GM04503 (cell line): ENCODE measurements at places on chromosomes 7 and 10.

DNA sequence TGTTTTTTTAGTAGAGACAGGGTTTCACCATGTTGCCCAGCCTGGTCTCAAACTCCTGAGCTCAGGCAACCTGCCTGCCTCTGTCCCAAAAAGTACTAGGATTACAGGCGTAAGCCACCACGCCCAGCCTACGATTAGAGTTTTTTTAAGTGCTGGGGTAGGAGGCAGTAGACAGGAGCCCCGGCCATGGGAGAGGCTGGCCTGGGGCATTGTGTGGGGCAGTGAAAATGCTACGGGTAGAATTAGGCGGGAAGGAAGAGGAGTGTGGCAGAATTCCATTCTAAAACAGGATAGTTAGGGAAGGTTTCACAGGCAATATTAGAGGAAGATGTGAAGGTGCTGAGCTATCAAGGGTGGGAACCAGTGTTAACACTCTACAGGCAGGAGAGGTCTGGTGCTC, 31.3 kb upstream of the FXYD4 start:
- no peak for DNase-seq

DNA sequence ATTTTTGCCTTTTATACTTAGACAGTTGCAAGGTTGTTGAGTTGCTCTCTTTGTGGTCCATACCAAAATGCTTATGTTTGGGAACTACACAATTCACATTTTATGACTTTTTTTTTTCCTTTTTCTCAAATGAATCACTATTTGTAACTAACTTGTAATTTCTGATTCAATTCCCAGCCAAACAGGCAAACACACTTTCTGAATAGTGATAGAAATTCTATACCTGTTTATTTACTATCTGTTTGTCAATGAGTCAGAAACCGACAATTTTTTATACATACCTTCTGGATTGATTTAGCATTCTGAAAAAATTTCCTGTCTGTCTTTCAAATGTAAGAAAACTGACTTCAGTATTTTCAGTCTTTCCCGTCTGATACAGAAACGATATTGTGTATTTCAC, 69.1 kb downstream of the MBL2 start:
- no peak for DNase-seq

DNA sequence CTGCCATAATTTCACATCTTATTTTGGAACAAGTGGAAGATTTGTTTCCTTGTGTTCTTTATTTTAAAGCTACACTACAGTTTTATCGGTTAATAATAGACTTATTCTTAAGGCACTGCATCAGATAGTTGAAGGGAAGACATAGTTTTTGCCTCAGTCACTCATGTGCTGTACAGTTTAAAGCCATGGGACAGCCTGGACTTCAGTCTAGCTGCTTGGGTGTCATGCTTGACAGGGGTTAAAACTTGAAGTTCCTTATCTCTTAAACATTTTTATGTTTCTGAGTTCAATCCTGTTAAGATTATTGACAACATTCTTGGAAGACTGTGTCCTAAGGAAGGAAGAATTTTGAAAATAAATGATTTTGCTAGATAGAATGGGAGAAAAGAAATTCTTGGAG, 49.7 kb downstream of the PPP1R9A start:
- DNase-seq = no peak

GRCh38 chr10:97023401-97024167, 162.2 kb downstream of the SLIT1 start:
- no peak for DNase-seq

- no peak for DNase-seq
Observed at GRCh38 chr10:44339218-44339617, 45.7 kb downstream of the CXCL12 start.

- no peak for DNase-seq
Observed at GRCh38 chr10:80133206-80133605, 676 bp downstream of the PLAC9 start.

DNA sequence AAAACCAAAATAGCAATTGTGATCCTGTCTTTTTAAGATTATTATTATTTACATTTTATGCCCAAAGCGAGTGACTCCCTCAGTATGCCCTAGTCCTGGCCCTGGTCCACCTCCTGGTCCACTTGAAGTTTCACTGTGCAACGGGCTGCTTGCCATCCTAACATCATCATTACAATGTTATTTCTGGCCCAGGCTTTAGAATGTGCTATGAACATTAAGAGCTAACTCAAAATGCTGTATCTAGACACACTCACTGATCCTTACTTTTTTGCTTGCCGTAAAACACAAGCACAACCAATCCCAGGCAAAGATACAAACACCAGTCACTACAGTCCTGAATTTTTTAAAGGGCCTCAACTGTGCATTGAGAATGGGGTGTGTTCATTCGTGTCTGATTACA, 38.4 kb downstream of the RHOBTB1 start:
- DNase-seq = peak; percentile 39

DNA sequence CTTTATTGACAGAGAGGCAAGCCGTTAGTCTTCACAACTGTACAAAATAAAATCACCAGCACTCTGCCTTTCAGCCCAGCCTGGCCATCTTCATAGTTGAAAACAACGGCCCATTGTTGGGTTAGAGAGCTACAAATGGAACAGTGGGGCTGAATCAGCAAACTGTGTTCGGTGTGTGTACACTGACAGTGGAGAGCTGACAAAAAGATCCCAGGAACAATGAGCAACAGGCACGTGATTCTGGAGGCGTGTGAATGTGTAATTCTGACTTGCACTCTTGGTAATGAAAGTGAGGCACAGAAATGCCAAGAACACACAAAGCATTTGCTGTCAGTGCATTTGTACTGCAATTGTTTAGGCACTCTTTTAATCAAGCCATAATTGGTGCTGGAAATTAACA, 303.7 kb downstream of the WDR11 start:
- DNase-seq = no peak
